ENCODE measurements at places on chromosomes 5 and 9. TPM values are rescaled to one million over a fixed set of nuclear protein-coding genes. Genes with fewer than 3 reads are reported as not detected.
A peak's percentile ranks its signal among the peaks of the same experiment; 100 is the strongest.

DNA sequence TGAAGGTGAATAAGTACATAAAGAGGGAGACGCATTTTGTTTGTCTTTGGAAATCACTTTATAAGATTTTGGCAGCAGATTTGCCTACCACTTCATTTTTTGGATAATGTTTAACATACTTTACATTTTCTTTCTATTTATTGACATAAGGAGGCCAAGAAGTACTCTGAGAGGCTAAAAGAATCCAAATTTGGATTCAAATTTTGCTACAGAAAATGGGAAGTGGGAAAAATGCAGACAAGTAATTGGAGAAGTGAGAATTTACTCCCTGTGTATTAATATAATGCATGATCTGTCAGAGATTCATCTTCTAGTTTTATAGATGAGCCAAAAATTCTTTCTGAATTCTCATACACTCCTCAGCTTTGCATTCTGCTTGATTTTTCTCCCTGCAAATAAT lies 411.2 kb upstream of the CTNND2 start:
- no peaks in the 10 kb centered on the region for H3K36me3 ChIP-seq
- no peak overlapping the region for H3K4me3 ChIP-seq
- no peak for DNase-seq
- H3K27ac ChIP-seq, result no peak overlapping the region

GRCh38 chr9:110021891-110022290 lies 186.1 kb downstream of the C9orf152 start:
- peaks cover 5% of the 10 kb centered on the region for H3K4me1 ChIP-seq
- no peak for DNase-seq
- peak overlapping the region; percentile 77 for H3K27ac ChIP-seq
- peaks cover 8% of the 10 kb centered on the region for H3K27me3 ChIP-seq
- H3K36me3 ChIP-seq, result no peaks in the 10 kb centered on the region
- H3K4me3 ChIP-seq, result no peak overlapping the region

DNA sequence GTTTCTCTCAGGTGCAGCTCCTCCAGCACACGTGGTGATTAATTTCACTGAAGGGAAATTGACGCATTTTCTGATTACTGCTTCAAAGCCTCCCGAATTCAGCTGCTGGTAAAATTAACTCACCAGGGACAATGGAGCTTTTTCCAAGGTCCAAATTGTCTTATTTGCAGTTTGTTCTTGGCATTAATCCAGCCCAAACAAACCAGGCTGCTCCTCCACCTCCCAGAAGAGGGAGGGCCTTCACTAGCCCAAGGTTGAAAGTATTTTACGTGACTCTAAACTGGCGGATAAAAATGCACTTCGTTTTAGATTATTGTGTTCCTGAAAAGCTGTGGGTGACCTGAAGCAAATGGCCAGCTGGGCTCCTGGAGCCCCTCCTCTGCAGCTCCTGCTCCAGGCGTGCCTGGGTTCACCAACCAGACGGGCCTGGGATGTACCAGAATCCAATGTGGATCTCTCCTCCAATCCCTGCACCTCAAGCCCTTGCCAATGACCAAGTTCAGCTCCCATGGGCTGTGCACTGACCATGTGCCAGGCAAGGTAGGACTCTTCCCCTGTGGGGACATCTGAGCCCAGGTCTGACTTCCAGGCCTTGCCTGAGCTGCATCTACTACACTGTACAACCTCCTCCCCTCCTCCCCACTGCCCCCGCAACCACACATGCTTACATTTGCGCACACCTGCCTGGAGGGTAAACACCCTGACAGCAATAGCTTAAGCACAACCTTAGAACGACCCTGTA lies 193.4 kb downstream of the CDK5RAP2 start:
- no peak overlapping the region for H3K4me3 ChIP-seq
- no peak for DNase-seq
- H3K4me1 ChIP-seq, result no peaks in the 10 kb centered on the region
- H3K27me3 ChIP-seq, result no peaks in the 10 kb centered on the region
- no peak overlapping the region for H3K27ac ChIP-seq

RXFP3 gene
- total RNA-seq, result not detected

CYLC2 gene
- total RNA-seq, result not detected

ADGRV1 gene
- total RNA-seq, result 0.06 TPM

ANP32B gene
- 296 TPM for total RNA-seq

SPINK7 gene
- total RNA-seq, result not detected

GRCh38 chr5:115947260-115947659 lies 15.0 kb upstream of the LVRN start:
- no peaks in the 10 kb centered on the region for H3K4me1 ChIP-seq
- no peak for DNase-seq
- H3K4me3 ChIP-seq, result no peak overlapping the region
- peaks cover 6% of the 10 kb centered on the region for H3K27me3 ChIP-seq

SLC22A4 gene
- total RNA-seq, result 0.14 TPM

PRELID1 gene
- 104 TPM for total RNA-seq

- H3K36me3 ChIP-seq, result no peaks in the 10 kb centered on the region
- peaks cover 5% of the 10 kb centered on the region for H3K27me3 ChIP-seq
- no peak overlapping the region for H3K4me3 ChIP-seq
- H3K4me1 ChIP-seq, result no peaks in the 10 kb centered on the region
- DNase-seq, result peak; percentile 2
Observed at GRCh38 chr9:135068776-135069415, 18.6 kb upstream of the OLFM1 start.

GRCh38 chr5:100026606-100027005 lies 508.6 kb upstream of the FAM174A start:
- no peaks in the 10 kb centered on the region for H3K4me1 ChIP-seq
- H3K36me3 ChIP-seq, result no peaks in the 10 kb centered on the region

CDKN2B-AS1 gene
- total RNA-seq, result 5.1 TPM
